ENCODE measurements at places on chromosomes 5 and 9. TPM values are rescaled to one million over a fixed set of nuclear protein-coding genes. Genes with fewer than 3 reads are reported as not detected.

- H3K27ac ChIP-seq, result no peak overlapping the region
- H3K4me1 ChIP-seq, result no peaks in the 10 kb centered on the region
- H3K36me3 ChIP-seq, result no peaks in the 10 kb centered on the region
Measured at GRCh38 chr5:120615967-120616645, 152.0 kb downstream of the PRR16 start.

FAM151B gene
- 2.7 TPM for total RNA-seq

LCP2 gene
- 41.4 TPM for total RNA-seq

- DNase-seq, result no peak
- peak overlapping the region; percentile 2 for H3K27ac ChIP-seq
- H3K4me1 ChIP-seq, result peaks cover 11% of the 10 kb centered on the region
- H3K36me3 ChIP-seq, result no peaks in the 10 kb centered on the region
- no peak overlapping the region for H3K4me3 ChIP-seq
Measured at GRCh38 chr5:149427374-149427773, 48.3 kb upstream of the IL17B start.

DNAI1 gene
- 3.2 TPM for total RNA-seq

DNA sequence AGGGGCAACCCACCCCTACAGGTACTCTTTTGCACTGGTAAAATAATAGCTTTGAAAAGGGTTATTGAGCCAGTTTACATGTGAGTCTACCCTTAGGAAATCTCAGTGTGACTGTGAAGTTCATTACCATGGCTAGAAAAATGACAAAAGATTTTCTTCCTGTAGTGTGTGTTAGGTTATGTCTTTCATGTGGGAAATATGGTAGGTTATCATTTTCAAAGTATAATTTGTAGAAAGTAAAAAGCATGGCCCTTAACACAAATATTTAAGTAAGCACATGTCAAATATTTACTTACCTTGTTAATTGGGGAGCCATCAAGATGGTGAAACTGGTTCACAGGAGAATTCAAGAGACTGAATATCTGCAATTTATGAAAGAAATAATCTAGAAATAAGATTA, 37.3 kb upstream of the PLPP1 start:
- no peaks in the 10 kb centered on the region for H3K27me3 ChIP-seq
- no peak overlapping the region for H3K4me3 ChIP-seq
- H3K36me3 ChIP-seq, result no peaks in the 10 kb centered on the region
- H3K27ac ChIP-seq, result no peak overlapping the region

DNA sequence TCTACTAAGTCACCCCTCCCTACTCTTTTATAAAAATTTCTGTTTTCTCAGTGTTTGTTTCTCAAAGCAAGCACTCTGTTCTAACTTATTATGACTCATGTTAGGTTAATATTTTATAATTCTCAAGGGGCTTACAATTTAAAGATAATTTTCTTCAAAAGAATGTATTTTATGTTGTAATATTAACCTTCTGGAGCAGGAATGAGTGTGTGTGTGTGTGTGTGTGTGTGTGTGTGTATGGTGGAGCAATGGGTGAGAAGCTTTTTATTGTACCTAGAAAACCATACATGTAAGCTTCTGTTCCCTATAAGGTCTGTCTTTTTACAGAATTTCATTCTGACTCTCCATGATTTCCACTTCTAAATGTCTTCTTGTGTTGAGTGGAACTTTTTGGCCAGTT, 63.0 kb downstream of the PBX3 start:
- H3K4me1 ChIP-seq, result no peaks in the 10 kb centered on the region
- no peak for DNase-seq
- no peaks in the 10 kb centered on the region for H3K36me3 ChIP-seq
- no peak overlapping the region for H3K27ac ChIP-seq

DNA sequence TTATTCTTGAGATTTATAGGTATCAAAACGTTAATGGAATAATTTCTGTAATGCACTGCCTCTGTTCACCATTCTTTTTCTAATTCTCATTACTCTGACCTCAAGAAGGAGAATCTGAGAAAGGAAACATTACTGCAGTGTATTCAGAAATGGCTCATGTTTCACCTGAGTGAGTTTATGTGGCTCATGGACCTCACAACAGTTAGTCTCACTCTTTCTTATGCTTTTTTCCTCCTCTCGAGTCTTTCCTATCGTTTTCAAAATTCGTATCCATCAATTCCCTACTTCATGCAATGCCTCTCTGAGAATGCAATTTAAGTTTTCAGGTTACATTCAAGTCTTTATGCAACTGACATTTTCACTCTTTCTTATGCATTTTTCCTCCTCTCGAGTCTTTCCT, 9.6 kb downstream of the CDH10 start:
- H3K27me3 ChIP-seq, result no peaks in the 10 kb centered on the region
- no peak overlapping the region for H3K4me3 ChIP-seq
- no peak for DNase-seq
- H3K27ac ChIP-seq, result no peak overlapping the region

DNA sequence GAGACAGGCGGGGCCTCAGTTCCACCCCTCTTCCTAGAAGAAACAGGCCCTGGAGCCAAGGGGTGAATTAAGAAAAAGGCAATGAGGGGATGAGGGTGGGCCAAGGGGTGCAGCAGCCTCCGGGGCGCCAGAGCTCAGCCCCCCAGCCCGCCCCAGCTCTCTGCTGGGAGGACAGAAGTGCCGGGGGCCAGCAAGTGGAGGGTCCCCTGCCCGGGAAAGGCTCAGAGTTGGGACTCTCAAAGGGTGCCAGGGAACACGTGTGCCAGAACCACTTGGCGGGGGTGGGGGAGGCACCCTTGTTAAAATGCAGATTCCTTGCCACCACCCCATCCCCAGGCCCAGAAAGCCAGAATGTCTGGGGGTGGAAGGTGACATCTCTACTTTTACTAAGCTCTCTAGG, 67.6 kb upstream of the BARHL1 start:
- no peak overlapping the region for H3K4me3 ChIP-seq
- no peaks in the 10 kb centered on the region for H3K36me3 ChIP-seq
- no peak for DNase-seq
- peaks cover 38% of the 10 kb centered on the region for H3K27me3 ChIP-seq

GRCh38 chr9:92463984-92464383, 18.3 kb downstream of the ASPN start:
- DNase-seq, result no peak
- no peak overlapping the region for H3K4me3 ChIP-seq
- peak overlapping the region; percentile 67 for H3K27ac ChIP-seq
- H3K4me1 ChIP-seq, result no peaks in the 10 kb centered on the region
- H3K27me3 ChIP-seq, result no peaks in the 10 kb centered on the region

GRCh38 chr5:111147502-111147901, 55.4 kb downstream of the WDR36 start:
- no peaks in the 10 kb centered on the region for H3K36me3 ChIP-seq
- DNase-seq, result no peak
- H3K4me3 ChIP-seq, result no peak overlapping the region
- no peak overlapping the region for H3K27ac ChIP-seq

- H3K27ac ChIP-seq, result no peak overlapping the region
- no peaks in the 10 kb centered on the region for H3K36me3 ChIP-seq
- no peaks in the 10 kb centered on the region for H3K27me3 ChIP-seq
- no peak overlapping the region for H3K4me3 ChIP-seq
Measured at GRCh38 chr5:112570708-112571444, 151.8 kb upstream of the EPB41L4A start.

DNA sequence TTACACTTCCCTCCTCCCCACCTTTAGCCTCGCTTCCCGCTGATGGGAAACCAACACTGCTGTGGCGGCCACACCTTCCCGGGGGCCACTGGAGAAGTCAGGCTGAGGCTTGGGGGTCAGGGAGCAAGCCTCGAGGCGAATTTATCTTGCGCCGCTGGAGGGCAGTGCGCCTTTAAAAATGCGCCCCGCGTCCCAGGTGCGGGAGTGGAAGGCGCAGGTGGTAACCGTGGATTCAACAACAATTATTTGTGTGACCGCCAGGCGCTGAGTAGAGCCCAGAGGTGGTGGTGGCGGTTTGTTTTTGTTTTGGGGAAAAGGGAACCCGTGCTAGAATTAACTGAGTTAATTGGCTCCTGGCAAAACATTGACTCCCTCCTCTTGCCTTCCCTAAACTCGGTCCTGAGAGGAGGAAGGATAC, 1.1 kb downstream of the CFAP77 start:
- H3K27me3 ChIP-seq, result peaks cover 51% of the 10 kb centered on the region
- H3K27ac ChIP-seq, result no peak overlapping the region
- H3K4me3 ChIP-seq, result peak overlapping the region; percentile 49
- no peaks in the 10 kb centered on the region for H3K36me3 ChIP-seq
- no peaks in the 10 kb centered on the region for H3K4me1 ChIP-seq
- no peak for DNase-seq

DNA sequence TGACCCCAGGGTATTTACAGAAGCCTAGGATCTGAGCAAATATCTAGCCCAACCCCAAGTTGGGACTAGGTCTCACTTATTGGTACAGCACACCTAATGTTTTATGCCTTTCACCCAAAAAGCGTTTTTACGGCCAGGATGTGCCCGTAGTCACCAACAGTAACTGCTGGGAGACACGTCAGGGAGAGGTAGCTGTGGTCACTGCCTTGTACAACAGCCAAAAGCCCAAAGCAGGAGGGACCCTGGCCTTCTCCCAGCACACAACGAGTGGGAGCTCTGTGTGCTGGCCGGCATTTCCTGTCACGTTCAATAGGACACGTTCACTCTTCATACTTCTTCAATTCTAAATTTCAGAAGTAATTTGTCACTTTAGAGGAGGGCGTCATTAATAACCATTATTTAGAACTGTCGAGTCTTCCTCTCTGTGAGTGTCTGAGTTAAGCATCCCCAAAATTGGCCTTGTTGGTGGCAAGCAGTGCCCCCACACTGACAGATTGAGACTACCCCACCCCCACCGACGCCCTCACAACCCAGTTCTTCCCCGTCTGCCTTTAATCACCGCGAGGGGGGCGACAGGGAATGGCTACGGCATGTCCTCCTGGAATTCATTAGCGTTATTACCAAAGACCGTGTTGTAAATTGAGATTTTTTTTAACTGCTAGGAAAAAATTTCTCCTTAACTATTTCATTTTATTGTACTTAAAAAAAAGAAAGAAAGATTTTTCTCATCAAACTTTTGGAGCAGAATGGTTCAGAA, 80.7 kb downstream of the MVB12B start:
- H3K27me3 ChIP-seq, result no peaks in the 10 kb centered on the region
- no peak for DNase-seq
- H3K4me3 ChIP-seq, result peak overlapping the region; percentile 28
- H3K36me3 ChIP-seq, result no peaks in the 10 kb centered on the region

GRCh38 chr5:108798513-108799265, 51.0 kb downstream of the FER start:
- no peak overlapping the region for H3K4me3 ChIP-seq
- no peaks in the 10 kb centered on the region for H3K27me3 ChIP-seq
- no peaks in the 10 kb centered on the region for H3K36me3 ChIP-seq
- DNase-seq, result no peak
- H3K27ac ChIP-seq, result no peak overlapping the region

HMMR gene
- total RNA-seq, result 3.5 TPM

SLC6A3 gene
- total RNA-seq, result 0.15 TPM

FYB1 gene
- 17.9 TPM for total RNA-seq

- no peak for DNase-seq
- H3K4me1 ChIP-seq, result no peaks in the 10 kb centered on the region
- H3K36me3 ChIP-seq, result no peaks in the 10 kb centered on the region
- H3K27ac ChIP-seq, result peak overlapping the region; percentile 63
- H3K4me3 ChIP-seq, result no peak overlapping the region
- no peaks in the 10 kb centered on the region for H3K27me3 ChIP-seq
Measured at GRCh38 chr5:149423794-149424268, 44.7 kb upstream of the IL17B start.

IFNB1 gene
- total RNA-seq, result not detected

MAP1B gene
- 271 TPM for total RNA-seq

- H3K4me1 ChIP-seq, result peaks cover 6% of the 10 kb centered on the region
- no peak for DNase-seq
- no peaks in the 10 kb centered on the region for H3K36me3 ChIP-seq
- H3K4me3 ChIP-seq, result no peak overlapping the region
- no peak overlapping the region for H3K27ac ChIP-seq
Measured at GRCh38 chr9:126515001-126515872, 98.5 kb upstream of the LMX1B start.

GRCh38 chr9:129058965-129059795, 21.7 kb upstream of the DOLPP1 start:
- no peak for DNase-seq
- no peak overlapping the region for H3K4me3 ChIP-seq
- H3K4me1 ChIP-seq, result no peaks in the 10 kb centered on the region
- no peaks in the 10 kb centered on the region for H3K27me3 ChIP-seq
- H3K36me3 ChIP-seq, result peaks cover 8% of the 10 kb centered on the region

GRCh38 chr5:684751-685216, 8.4 kb downstream of the TPPP start:
- no peaks in the 10 kb centered on the region for H3K27me3 ChIP-seq
- no peak overlapping the region for H3K4me3 ChIP-seq
- H3K4me1 ChIP-seq, result no peaks in the 10 kb centered on the region
- no peaks in the 10 kb centered on the region for H3K36me3 ChIP-seq
- DNase-seq, result no peak

GRCh38 chr5:7686794-7687193, 164.1 kb downstream of the CFAP90 start:
- no peaks in the 10 kb centered on the region for H3K27me3 ChIP-seq
- no peak overlapping the region for H3K27ac ChIP-seq
- H3K36me3 ChIP-seq, result no peaks in the 10 kb centered on the region
- DNase-seq, result no peak

PCDHGA7 gene
- total RNA-seq, result 3.7 TPM

SPATA31E1 gene
- not detected for total RNA-seq

DNA sequence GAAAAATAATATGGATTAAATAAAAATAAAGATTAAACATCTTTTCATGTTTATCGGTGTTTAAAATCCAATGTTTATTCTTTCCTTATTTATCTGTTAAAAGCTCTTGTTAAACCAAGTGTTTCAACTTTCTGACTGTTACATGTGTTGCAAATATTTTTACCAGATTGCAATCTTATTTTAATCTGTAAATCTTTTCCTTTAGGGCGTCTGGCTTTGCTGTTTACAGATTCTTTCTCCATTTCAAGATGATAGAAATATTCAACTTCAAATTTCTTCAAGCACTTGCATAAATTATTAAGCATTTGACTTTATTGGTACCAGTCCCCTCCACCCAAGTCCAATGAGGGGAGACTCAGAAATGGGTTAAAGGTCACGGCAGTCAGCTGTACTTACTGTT, 16.9 kb upstream of the ABCA1 start:
- DNase-seq, result no peak
- H3K4me1 ChIP-seq, result no peaks in the 10 kb centered on the region
- H3K27ac ChIP-seq, result peak overlapping the region; percentile 19
- no peak overlapping the region for H3K4me3 ChIP-seq
- H3K36me3 ChIP-seq, result no peaks in the 10 kb centered on the region

DNA sequence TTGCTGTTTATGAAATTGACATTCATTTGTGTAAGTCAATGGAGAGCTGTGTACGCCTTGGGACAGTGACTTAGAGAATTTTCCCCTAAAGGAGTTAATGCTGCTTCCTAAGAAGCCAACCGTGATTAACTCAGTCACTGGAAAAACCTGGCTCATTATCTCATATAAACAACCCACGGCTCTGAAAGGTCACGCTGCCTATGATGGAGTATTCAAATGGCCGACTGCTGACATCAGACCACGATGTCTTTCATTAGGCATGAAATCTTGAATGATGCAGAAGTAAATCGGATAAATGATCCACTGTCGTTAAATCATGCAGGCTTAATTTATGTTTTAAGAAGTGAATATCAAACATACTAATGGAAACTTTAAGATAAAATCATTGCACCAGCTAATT, 603.7 kb downstream of the RAB3C start:
- no peaks in the 10 kb centered on the region for H3K36me3 ChIP-seq
- no peak for DNase-seq

HMGCS1 gene
- 36.6 TPM for total RNA-seq

SLC6A18 gene
- not detected for total RNA-seq
